PC-9 (cell line): ENCODE measurements at places on chromosomes 3 and 15. TPM values are rescaled to one million over a fixed set of nuclear protein-coding genes. Genes with fewer than 3 reads are reported as not detected.

DNA sequence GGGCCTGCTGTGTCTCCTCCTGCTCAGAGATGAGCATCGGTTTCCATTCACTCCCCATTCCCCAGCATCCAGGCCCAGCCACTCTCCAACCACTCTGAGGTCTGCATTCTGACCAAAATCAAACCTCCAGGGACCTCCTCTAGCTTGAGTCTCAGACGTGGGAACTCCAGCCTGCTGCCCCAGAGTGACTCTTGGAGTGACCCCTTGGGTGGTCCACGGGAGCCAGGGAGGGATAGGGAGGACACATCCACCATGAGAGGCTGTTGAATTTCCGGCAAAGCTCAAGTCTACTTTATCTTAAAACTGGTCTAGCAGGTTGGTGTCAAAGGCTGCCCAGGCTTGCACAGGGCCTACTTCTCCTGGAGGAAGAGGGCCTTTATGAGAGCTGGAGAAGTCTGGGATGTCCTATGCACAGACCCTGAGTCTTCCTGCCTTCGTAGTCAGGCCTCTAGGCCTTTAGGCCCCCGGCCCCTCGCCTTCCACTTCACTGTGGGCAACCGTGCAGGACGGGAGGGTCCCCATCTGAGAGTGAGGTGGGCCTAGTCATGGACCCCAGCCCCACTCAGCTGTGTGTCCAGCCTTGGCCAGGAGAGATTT, 8.9 kb downstream of the CISH start:
- DNase-seq = peak; percentile 43

- DNase-seq = no peak
Observed at GRCh38 chr15:75195122-75195765, 6.4 kb upstream of the C15orf39 start.

DNA sequence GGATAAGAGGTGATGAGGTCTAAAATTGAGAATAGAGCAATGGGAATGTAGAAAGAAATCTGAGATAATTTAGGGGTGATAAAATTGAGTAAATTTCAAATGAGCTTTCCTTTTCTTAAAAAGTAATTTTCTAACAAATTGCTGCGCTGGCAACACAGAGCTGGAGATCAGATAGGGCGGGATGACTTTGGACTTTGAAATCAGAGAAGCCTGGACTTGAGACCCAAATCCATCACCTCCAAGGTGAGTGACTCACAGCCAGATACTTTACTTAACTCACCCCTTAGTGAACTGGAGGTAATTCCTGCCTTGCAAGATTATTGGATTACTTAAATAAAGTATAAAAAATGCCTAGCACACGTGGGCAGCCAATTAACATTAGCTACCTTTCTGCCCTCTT, 80.8 kb downstream of the P2RY1 start:
- no peak for DNase-seq

GRCh38 chr15:43518197-43518761, 871 bp downstream of the MAP1A start:
- DNase-seq = no peak

GRCh38 chr3:162338514-162338913, 841.9 kb downstream of the OTOL1 start:
- no peak for DNase-seq

DNA sequence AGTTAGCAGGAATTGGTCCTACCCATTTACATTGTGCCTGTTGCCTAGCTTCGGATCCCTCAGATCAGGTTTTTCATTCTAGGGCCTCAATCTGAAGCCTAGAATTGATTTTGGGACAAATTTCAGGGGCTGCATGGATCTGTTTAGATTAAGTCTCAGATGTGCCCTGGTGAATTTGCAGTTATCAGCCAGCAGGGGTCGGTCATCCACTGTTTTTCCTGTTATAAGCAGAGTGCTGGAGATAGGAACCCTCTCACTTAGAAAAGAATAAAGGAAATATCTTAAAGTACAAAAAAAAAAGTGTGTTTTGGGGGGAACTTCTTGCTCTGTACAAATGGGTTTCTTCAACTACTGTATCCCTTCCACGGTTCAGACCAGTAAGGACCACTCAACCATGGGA, 212.5 kb downstream of the BCHE start:
- no peak for DNase-seq

DNA sequence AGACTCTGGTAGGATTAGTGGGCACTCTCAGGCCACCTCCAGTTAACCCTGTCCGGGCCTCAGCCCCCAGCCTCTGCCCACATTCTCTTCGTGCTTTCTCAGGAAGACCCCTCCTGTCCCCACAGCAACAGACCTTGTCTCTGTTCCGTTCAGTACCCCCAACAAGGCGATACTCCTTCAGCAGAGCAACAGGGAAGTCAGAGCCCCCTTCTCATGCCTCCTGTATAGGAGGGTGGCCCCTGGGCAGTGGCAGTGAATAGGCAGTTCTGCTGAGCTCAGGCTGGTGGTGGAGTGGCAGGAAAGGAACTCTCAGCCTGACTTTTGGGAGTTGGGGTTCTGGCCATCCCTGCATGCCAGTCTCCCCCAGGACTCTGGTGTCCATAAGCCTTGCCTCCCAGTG, 513 bp downstream of the SEMA3B start:
- DNase-seq = no peak

DNA sequence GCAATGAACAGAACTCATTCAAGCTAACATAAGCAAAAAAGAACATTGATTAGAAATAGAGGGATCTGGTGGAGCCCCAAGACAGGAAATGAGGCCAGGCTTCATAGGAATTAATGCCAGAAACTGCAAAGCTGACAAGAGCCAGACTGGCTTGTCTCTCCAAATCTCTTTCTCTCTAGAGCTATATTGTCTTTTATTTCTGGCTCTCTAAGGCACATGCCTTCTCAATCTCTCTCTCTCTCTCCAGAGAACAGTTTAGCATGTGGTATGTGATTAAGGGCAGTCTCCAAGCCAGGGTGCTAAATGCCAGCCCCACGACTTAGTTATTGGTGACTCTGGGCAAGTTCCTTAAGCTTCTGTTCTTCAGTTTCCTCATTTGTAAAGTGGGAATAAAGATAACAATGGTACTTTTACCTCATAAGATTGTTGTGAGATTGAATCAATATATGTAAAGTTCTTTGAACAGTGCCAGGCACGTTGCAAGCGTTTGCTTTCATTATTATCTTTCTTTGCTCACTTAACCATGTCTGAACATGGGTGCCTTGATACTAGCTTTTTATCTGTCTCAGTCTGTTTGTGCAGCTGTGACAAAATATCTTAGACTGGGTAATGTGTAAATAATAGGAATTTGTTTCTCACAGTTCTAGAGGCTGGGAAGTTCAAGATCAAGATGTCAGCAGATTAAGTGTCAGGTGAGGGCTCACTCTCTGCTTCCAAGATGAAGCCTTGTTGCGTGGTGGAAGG, 123.2 kb downstream of the BDH1 start:
- no peak for DNase-seq

DNA sequence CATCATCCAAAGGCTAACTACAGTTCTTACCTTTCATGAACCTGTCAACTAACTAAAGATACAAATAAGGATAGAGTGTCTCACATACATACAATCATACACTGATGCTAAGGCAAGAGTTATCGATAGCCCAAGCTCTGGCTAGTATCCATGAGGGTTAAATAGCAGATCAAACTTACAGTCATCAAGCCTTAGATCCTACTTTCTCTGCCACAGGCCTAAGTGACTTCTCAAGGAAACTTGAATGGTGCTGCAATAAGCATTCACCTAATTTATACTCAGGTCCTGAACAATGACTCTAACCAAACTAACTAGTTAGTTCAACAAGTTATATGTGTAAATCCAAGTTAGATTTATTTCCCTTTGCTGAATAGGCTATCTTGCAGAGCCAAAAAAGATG, 51.0 kb downstream of the ALDH1A2 start:
- no peak for DNase-seq

DNA sequence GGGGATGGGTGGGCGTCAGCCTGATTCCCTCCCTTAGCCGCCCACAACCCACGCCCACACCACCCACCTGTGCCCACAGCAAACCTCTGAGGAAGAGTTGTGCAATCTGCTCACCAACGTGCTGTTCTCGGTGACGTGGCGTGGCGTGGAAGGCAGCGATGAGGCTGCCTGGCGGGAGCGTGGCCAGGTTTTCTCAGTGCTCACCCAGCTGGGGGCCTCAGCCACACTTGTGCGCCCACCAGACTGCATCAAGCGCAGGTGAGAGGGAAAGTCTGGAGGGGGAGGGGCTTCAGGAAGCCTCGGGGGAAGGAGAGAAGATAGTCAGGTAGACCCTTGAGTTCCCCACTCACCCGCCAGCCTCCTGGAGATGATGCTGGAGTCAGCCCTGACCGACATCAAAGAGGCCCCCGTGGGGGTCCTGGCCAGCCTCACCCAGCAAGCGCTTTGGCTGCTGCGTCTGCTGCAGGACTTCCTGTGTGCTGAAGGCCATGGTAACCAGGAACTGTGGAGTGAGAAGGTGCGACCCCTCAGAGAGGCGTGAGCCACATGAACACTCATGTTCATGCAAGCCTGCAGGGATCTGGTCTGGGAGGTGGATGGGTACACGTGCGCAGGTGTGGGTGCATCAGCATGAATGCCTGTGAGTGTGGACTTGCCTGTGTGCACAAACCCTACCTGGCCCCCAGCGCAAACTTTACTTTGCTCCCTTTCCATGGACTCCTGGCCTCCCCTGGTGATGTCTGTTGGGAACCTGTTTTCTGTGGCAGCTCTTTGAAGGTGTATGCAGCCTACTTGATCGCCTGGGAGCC, 21.7 kb downstream of the NBEAL2 start:
- DNase-seq = no peak

DNA sequence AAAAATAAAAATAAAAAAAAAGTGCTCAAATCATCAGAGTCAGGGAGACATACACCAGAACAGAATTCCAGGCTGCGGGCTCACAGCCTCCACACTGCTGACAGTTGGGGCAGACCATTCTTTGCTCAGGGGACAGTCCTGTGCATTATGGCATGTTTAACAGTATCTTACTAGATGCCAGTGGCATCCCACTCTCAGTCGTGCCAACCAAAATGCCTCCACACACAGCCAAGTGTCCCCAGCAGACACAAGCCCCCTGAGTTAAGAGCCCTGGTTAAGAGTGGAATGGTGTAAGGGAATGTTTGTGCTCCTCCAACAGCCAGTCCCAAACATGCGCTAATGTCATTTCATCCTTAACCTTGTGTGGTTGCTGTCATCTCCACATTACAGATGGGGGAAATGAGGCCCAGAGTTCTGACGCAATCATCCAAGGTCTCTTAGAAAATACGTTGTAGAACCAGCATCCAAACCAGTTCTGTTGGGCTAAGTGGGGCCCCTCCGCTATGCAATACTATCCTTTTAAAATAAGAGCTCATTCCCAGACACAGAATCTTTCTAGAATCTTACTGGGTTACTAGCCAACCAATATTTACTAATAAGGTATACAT, 26.0 kb downstream of the CFAP92 start:
- DNase-seq = no peak

- DNase-seq = peak; percentile 10
Observed at GRCh38 chr3:195385526-195385925, 57.3 kb downstream of the ACAP2 start.

DNA sequence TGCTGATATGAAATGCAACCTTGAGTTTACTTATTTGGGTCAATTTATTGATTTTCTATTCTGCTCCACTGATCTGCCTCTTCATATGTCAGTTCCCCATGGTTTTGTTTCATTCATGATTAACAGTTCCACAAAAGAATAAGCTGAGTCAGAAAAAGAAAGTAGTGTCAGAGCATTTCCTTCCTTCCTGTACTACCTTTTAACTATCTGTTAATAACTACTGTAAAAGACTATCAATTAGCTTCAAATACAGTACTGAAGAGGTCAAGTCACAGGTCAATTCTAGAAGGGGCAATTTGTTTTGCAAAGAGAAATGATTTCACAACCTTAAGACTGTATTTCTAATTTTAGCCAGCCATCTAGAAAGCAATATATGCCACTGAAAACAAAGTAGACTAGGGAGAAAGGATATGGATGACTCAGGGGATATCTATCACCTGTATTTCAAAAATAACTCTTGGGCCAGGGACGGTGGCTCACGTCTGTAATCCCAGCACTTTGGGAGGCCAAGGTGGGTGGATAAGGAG, 129.5 kb downstream of the TFDP2 start:
- no peak for DNase-seq

GRCh38 chr3:109643590-109643989, 306.2 kb upstream of the DPPA4 start:
- peak; percentile 55 for DNase-seq

DNA sequence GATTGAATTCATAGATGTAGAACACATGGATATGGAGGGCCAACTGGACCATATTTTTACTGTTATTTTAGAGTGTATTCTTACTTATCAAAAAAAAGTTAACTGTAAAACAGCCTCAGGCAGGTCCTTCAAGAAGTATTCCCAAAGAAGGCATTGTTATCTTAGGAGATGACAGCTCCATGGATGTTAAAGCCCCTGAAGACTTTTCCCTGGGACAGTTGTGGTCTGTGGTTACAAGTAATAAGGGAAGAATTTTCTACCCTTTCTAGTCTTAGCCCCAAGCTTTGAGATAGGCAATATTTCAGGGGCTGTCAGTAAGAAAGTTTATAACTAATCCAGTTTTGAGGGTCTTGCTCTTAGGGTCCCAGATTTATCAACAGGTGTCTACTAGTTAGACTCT, 62.5 kb downstream of the LRRC49 start:
- no peak for DNase-seq

DNA sequence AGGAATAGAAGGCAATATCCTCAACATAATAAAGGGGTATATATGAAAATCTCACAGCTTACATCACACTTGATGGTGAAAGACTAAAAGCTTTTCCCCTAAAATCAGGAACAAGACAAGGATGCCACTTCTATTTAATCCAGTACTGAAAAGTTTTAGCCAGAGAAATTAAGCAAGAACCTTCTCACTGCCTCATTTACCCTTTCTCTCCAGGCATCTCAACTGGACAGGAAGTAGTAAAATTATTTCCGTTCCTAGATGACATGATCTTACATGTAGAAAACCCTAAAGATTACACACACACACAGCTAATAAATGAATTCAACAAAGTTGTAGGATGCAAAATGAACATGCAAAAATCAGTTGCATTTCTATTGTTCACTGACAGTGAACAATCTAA, 11.2 kb downstream of the SCAP start:
- no peak for DNase-seq

GRCh38 chr3:177753451-177754155, 556.3 kb upstream of the TBL1XR1 start:
- no peak for DNase-seq

- no peak for DNase-seq
Observed at GRCh38 chr3:26358405-26358804, 264.2 kb upstream of the LRRC3B start.

GRCh38 chr15:70271422-70272088, 173.8 kb upstream of the TLE3 start:
- peak; percentile 63 for DNase-seq

The GMNC gene
- total RNA-seq = not detected in 2 replicates

The ZNF502 gene
- 2.1 and 2.8 TPM in 2 replicates for total RNA-seq

The CHRD gene
- not detected in 2 replicates for total RNA-seq

The NR2E3 gene
- total RNA-seq = 1.5 and 2.1 TPM in 2 replicates

The VEPH1 gene
- 4.0 and 5.1 TPM in 2 replicates for total RNA-seq

The GOLGA8T gene
- total RNA-seq = not detected in 2 replicates

The ZPLD1 gene
- total RNA-seq = not detected in 2 replicates

The WNT5A gene
- 146 and 174 TPM in 2 replicates for total RNA-seq

The ZDHHC23 gene
- total RNA-seq = 17.5 and 20.9 TPM in 2 replicates

The COMMD2 gene
- total RNA-seq = 58.2 and 74.7 TPM in 2 replicates
